Activated effector memory CD4-positive, alpha-beta T cell treated with anti-CD3 and anti-CD28 coated beads, Interleukin-2, amount 50 U/mL, for 16 hours (primary cell): ENCODE measurements at places on chromosomes 16 and 17.

- no peak for DNase-seq
Measured at GRCh38 chr16:77801817-77802216, 13.5 kb downstream of the VAT1L start.

- DNase-seq = peak; percentile 1
Measured at GRCh38 chr17:1793447-1793806, 31.6 kb downstream of the SERPINF1 start.

- no peak for DNase-seq
Measured at GRCh38 chr16:73369851-73370250, 321.9 kb upstream of the ZFHX3 start.

- DNase-seq = no peak
Measured at GRCh38 chr16:23026784-23027362, 122.4 kb downstream of the USP31 start.

DNA sequence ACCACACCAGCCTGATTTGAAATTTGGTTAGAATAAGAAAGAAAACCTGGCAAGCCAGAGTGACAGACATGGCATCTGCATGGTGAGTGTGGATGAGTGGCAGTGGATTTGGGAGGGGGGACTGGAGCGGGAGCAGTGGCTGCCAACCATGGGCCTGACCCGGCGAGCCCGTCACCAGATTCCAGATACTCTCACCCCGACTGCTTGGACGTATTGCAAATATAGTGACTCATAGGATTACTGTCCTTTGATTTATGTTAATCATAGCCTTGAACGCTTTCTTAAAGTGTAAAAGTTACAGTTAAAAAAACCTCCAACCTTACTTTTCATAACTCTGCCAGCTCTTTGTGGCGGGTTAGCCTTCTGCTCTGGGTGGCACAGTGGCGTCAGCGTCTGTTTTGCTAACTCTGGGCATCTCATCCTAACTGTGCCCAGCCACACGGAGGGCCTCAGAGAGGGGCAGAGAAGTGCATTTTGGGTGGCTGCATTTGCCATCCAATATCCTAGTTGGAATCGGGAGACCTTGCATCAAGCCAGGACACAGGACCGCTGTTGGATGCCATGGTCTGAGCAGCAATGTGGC, 26.8 kb upstream of the FOXK2 start:
- no peak for DNase-seq

GRCh38 chr17:80236911-80237310, 16.7 kb downstream of the SLC26A11 start:
- DNase-seq = no peak

DNA sequence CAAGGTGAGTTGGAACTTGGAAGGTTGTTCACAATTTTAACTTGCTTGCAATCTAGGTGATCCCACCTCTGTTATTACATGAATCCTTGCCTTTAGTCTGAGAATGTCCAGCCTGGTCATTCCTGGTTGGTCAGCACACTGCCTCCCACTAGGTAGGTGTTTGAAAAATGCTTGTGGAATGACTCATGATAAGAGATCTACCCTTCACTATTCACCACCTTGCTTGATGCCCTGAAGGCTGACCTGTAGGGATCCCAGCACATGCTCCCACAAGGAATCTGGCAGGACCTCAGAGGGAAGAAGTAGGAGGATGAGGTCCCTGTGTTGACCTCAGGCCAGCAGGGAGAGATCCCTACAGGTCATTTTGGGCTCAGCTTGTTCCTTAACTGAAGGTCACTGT, 30.2 kb upstream of the ABCA3 start:
- DNase-seq = no peak

GRCh38 chr16:85931596-85932402, 32.8 kb downstream of the IRF8 start:
- no peak for DNase-seq
